ENCODE measurements at places on chromosomes 7 and 10.

DNA sequence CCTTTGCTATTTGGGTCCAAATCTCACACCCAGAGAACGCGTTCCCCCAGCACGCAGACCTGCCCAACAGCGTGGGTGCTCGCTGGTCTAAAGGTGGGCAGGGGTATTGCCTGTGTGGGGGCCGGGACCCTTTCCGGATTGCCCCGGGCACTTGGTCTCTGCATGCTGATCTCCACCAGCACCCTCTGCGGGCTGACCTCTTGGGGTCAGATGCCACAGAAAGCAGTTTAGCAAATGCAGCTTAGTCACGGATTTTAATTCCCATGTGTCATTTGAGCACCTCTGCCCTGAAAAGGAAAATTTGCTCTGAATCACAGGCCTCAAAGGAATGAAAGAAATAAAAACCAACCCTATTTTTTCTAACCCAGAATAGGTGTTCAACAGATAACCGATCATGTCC lies 46.7 kb downstream of the PKD1L1 start:
- no peak for DNase-seq

DNA sequence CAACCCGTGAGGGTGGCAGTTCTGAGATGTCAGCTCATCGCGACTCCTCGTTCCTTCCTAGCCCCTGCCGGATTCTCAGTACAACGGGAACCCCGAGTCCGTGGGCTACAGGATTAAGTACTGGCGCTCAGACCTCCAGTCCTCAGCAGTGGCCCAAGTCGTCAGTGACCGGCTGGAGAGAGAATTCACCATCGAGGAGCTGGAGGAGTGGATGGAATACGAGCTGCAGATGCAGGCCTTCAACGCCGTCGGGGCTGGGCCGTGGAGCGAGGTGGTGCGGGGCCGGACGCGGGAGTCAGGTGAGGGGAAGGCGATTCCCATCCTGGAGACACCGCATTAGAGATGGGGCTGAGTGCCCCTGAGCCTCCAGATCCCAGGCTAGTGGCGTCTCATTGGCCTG lies 568.1 kb upstream of the FOXK1 start:
- no peak for DNase-seq

- no peak for DNase-seq
These were observed 81.6 kb downstream of the MKLN1 start for GRCh38 chr7:131409129-131409766.

DNA sequence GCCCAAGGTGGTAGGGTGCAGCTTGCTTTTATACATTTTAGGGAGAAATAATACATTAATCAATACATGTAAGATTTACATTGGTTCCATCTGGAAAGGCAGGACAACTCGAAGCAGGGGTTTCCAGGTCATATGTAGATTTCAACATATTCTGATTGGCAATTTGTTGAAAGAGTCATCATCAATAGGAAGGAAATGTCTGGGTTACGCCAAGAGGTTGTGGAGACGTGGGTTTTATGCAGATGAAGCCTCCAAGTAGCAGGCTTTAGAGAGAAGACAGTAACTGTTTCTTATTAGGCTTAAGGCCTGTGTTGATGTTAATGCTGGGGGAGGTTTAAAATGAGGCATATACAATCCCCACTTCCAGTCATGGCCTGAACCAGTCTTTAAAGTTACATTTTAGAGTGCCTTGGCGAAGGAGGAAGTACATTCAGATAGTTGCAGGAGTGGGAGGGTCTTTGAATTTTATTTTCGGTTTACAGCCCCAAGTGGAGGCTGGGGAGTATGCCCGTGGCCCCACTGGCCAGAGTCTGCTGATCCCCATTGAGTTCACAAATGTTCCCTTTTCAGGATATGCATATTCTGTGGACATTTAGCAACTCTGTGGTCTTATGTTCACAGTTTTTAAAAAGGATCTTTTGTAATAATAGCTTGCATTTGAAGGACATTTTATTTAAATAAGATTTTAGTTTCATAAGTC lies 166.0 kb upstream of the GDF10 start:
- no peak for DNase-seq

- no peak for DNase-seq
These were observed 12.2 kb downstream of the PLXNA4 start for GRCh38 chr7:132564090-132564489.

DNA sequence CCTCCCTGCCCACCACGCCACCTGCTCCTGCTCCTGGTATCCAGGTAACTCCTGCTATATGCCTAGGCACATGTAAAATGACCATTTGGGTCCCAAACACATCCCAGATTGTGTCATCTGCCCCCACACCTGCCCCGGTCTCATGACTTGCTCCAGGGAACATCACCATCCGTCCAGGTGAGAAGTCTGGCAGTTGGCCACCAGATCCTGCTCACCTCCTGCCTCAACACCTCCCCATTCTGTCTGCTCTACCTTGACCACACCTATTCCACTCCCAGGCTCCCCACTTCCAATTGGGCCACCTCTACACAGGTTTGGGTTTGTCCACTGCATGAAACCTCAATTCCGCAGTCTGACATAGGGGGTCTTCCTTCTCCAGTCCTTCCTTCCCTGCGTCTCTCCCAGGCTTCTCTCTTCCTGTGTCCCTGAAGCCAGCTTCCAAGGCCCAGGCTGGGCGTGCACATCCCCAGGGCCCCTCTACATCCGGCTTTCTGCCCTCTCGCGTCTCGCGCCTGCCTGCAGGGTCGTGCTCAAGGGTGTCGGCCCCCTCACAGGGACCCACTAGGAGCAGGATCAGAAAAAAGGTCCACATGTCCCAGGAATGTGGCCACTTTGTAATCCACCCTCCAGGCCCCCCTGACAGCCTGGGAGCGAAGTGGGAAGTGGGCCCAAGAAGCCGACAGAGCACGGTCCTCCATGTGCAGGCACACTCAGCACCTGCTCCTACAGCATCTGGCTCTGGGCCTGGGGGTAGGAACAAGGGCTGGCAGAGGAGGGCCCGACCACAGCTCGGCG lies 49.3 kb upstream of the DAGLB start:
- DNase-seq, result no peak

- DNase-seq, result no peak
These were observed 55.8 kb downstream of the PIK3AP1 start for GRCh38 chr10:96664563-96664962.

GRCh38 chr7:44961844-44962482 lies 16.9 kb downstream of the MYO1G start:
- DNase-seq, result no peak

DNA sequence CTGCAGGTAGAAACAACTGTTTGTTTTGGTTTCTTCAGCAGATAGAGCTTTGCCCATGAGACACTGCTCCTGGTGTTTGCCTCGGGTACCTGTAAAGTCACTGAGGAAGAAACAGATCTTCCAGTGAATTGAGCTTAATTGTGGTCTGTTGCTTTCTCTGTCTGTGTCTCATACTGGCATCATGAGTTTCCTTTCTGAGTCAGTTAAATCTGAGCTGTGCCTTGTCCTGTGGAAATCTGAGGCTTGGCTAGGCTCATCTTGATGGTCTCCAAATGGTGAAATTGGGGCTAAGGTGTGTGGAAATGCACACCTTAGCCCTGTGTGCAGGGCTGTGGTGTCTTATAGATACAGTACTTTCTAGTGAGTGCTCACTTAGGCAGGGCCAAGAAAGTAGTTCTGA lies 67.4 kb downstream of the GBF1 start:
- DNase-seq, result no peak

DNA sequence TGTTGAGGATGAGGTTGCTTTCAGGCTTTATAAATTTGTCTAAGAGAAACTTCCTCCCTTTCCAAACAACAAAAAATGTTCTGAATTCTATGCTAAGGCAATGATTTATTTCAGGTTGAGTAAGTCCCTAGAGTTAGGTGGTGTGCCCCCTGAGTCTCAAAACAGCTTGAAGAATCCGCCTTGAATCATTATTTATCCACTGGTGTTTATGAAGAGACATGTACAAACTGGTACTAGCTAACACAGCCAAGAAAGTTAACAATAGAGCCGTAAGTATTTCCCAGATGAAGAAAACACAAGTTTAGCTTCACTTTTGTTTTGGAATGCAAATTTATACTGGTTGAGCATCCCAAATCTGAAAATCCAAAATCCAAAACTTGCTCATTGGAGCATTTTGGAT lies 66.2 kb upstream of the SRPK2 start:
- no peak for DNase-seq

DNA sequence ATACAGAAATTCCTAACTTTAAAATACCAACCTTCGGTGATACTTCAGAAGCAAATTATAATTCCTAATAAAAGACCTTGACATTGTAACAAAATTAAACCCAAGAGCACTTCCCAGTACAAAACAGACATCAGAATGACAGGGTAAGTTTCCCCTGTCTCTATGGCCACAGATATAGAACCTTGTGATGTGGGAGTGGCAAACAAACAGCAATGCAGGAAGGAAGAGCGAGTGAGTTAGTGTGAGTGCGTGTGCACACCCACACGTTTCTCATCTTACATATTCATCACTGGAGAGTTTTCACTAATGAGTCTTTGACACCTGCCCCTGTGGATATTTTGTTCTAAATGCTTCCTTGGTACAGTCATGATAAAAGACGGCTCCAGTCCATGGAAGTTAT lies 72.2 kb downstream of the VWC2 start:
- DNase-seq, result no peak

DNA sequence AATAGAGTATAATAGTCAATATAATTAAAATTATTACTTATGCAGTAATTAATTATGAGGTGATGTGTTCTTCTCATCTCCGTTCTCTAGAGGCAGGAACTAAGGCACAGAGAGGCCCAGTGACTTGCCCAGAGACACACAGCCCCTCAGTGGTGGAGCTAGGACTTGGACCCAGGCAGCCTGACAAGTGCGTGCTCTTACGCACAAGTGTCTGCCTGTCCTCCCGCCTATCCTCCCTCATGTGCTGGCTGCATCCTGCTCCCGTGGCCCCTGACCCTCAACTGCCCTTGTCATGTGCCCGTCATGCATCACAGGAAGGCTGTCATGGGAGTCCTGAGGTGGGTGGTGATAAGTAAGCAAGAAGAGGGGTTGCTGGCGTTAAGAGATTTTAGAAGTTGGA lies 14.3 kb downstream of the IL2RA start:
- no peak for DNase-seq

- DNase-seq, result no peak
These were observed 393.3 kb downstream of the KCNMA1 start for GRCh38 chr10:77244286-77244685.

Data from naive thymus-derived CD8-positive, alpha-beta T cell (primary cell).